Neural crest cell (in vitro differentiated cells): ENCODE measurements at places on chromosomes 16 and 17.

DNA sequence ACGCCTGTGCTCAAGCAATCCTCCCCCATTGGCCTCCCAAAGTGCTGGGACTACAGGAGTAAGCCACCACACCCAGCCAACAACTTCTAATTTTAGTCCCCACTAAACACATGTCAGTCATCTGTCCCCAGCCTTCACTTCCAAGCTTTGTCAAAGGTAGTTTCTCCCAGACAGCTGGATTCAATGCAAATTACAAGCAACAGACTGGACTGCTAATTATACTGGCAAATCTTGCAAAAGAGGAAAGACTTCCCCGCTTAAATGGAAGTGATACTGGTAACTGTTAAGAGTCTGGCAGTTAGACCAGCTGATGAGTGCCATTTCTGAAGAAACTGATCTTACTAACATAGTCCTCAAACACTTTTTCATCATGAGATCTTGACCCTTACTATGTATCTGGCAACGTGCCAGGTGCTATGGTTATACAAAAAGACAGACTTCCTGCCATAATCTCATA is 8.2 kb upstream of the GGA2 start:
- no peak for DNase-seq

DNA sequence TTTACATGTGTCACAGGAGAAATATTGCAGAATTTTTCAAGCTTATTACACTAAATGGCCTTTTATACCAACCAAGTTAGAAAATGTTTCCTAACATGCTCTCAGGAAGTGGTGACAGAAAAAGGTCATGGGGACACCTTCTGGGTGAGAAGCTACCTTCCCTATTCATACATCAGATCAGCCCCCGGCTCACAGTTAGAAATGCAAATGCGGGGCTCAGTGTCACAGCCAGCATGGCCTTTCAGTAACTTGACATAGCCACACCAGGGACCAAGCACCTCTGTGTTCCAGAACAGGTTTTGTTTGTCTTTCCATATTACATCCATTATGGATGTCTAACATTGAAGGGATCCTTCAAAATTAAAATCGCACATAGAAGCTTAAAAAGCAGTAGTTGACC is 59.5 kb downstream of the CHD9NB start:
- no peak for DNase-seq

DNA sequence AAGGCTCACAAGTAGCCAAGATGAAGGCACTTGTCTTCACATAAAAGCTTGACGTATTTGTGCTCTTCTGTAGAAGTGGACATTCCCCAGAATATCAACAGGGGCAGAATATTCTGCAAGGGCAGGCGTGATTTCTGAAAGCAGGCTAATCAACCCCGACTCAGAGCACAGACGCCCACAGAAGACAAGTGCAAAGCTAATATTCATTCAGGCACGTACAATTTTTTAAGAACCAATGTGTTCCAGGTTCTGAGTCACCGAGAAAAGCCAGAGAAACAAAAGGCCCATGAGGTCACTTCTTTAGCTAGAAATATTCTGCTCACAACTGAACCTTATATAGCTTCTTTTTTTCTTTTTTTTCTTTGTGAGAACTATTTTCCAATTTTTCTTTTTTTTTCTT is 121.6 kb downstream of the DNAH9 start:
- DNase-seq, result no peak

DNA sequence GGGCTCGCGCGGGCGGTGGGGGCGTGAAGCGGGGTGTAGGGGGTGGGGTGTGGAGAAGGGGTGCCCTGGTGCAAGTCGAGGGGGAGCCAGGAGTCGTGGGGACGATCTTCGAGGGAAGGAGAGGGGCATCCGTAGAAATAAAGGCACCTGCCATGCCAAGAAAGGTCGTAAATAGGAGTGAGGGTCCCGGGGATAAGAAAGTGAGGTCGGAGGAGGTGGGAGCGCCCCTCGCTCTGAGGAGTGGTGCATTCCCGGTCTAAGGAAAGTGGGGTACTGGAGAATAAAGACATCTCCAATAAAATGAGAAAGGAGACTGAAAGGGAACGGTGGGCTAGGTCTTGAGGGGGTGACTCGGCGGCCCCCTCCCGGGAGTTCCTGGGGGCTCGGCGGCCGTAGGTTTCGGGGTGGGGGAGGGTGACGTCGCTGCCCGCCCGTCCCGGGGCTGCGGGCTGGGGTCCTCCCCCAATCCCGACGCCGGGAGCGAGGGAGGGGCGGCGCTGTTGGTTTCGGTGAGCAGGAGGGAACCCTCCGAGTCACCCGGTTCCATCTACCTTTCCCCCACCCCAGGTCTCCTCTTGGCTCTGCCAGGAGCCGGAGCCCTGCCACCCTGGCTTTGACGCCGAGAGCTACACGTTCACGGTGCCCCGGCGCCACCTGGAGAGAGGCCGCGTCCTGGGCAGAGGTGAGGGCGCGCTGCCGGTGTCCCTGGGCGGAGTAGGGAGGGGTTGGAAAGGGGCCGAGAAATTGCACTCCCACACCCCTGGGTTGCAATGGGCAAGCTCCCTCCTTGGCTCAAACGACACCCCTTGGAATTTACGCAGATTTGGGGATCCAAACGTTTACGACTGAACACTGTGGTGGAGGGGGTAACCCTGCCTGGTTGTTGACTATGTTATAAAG is 888 bp downstream of the CDH1 start:
- no peak for DNase-seq

GRCh38 chr17:13634021-13634420 is 32.3 kb upstream of the HS3ST3A1 start:
- no peak for DNase-seq

- DNase-seq, result no peak
Observed at GRCh38 chr17:61161615-61162134, 238.0 kb upstream of the TBX2 start.

DNA sequence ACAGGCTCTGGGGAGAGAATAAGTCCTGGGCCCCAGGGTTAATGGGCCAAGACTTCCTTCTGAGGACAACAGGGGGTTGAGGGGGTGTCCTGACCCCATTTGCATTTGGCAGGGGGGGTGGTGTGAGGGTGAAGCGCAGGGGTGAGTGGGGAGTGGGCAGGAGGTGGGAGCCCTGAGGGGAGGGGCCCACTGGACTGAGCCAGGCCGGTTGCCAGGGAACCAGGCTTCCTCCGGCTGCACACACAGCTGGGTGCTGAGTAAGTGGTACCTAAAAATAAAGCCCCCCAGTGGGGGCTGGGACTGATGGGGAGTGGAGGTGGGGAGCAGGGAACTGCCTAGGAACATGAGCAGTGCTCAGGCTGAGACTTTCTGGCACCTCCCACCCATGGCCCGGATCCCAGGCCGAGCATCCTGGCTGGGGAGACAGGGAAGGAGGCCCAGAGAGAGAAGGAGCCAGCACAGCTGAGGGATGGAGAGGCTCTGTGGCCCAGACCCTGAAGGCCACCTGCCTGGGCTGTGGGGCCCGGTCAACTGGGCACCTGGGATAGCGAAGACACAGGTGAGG is 7.5 kb upstream of the RASD1 start:
- DNase-seq, result no peak

- no peak for DNase-seq
Observed at GRCh38 chr16:89192956-89193575, 7.3 kb downstream of the SLC22A31 start.

DNA sequence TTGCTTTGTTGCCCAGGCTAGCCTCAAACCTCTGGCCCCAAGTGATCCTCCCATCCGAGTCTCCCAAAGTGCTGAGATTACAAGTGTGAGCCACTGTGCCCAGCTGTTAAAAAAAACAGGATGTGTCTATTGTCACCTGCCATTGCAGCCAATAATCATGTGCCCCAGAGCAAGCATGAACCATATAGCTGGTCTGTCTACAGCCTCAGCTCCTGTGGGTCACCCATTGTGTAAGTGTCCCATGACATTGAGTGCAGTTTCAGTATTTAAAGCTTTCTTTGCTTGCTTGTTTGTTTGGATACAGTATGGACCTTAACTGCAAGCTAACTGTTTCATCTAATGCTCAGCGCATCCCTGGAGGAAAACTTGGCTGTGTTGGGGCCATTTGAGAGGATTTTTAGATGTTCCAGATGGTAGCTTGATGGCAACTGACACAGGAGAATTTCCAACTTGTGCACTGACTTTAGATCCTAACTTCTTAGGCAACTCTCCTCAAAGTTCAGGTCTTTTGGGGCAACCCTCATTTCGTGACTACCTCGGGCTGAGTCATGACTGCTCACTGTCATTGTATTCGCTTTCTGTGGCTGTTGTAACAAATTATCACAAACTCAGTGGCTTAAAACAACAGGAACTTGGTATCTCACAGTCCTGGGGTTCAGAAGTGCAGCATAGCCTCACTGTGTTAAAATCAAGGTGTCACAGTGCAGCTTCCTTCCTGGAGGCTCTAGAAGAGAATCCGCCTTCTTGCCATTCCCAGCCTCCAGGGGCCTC is 30.3 kb upstream of the ADORA2B start:
- no peak for DNase-seq

DNA sequence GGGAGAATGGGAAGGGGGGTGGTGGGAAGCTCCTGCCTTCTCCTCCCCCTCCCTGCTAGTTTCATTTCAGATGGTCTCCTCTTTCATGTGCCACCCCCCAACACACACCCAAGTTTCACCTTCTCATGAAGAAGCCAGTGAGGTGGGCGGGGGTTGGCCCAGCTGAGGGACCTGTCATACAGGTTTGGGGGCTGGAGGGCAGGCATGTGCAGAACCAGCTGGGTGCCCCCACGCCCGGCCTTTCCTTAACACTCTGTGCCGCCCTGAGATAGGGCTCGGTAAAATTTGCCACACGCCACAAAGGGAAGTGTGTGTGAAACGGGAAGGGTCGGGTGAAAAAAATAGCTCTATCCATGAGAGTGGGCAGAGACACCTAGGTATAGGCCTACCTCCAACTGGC is 57.4 kb downstream of the PIPOX start:
- DNase-seq, result no peak

DNA sequence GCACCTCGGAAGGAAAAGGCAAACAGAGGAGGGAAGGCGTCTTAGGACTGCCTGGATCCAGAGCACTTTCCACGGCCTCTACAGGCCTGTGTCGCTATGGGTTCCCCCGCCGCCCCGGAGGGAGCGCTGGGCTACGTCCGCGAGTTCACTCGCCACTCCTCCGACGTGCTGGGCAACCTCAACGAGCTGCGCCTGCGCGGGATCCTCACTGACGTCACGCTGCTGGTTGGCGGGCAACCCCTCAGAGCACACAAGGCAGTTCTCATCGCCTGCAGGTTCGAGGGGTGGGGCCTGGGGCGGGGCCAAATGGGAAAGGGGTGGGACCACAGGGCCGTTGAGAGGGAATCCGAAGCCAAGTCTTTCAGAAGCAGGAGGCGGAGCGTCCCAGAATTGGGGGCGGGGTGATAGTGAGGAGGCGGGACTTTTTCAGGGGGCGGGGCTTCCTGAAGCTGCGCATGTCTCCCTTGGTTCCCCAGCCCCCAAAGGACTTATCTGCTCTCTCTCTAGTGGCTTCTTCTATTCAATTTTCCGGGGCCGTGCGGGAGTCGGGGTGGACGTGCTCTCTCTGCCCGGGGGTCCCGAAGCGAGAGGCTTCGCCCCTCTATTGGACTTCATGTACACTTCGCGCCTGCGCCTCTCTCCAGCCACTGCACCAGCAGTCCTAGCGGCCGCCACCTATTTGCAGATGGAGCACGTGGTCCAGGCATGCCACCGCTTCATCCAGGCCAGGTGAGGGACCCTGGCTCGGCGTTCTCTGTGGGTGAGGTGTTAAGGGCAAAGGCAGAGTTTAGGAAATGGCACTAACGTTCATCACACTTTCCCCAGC is 939 bp downstream of the BCL6B start:
- DNase-seq, result peak; percentile 83

- no peak for DNase-seq
Observed at GRCh38 chr17:70604854-70605253, 435.5 kb downstream of the KCNJ2 start.

DNA sequence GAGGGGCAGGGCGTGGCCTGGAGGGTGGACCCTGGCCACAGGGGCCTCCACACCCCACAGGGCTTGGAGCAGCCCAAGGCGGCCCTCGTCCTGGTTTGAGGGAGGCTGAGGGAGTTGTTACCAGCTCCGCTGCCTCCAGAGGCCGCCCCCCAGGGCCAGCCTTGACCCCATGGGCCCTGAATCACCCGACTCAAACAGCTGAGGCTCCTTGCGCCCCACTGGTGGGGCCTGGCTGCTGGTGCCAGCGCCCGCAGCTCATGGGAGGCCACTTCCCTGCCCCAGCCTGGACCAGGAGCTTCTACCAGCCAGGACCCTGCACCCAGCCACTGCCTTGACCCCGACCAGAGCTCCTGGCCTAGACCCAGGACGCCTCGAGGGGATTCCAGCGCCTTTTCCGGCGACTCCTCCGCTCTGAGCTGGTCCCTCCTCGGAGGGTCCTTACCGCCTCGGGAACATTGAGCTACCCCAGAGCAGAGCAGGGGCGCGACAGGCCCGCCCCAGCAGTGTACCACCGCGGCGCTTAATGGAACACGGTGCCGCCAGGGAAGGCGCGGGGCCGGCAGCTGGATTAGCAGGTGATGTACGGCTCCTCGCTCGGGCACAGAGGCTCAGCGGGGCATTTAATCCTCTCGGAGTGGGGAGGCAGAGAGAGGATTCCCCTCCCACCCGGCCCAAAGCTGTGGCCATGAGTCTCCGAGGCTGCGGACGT is 37.2 kb downstream of the GSE1 start:
- no peak for DNase-seq

DNA sequence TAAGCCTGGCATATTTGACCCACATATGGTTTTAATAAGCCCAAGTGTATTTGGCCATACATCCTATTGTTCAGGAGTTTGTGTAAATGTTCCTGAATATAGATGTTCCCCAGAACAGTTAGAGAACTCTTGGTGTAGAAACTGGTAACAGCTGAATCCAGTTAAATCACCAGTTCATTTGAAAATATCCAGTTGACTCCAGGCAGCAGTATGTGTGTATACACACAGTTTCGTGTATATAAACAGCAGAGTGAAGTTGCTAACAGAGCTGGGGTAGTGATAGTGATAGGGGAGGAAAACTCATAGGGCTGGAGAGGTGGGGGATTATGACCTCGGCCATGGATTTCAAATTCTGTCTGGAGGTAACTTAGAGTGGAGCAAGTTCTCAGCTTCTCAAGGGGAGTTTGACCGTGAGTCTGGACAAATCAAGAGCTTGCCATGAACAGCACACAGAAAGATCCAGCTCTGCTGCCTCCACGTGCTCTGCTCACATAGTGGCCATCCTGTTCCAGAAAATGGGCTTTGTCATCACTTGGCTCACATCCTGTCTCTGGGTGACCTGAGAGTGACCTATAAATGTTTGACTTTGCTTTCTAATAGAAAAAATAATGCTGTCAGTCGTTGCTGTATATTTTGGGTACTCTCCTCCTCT is 30.6 kb upstream of the MMD start:
- DNase-seq, result no peak
